ENCODE measurements at places on chromosomes 5 and 9.

GRCh38 chr9:121861501-121862180, 210.2 kb downstream of the DAB2IP start:
- DNase-seq = no peak

DNA sequence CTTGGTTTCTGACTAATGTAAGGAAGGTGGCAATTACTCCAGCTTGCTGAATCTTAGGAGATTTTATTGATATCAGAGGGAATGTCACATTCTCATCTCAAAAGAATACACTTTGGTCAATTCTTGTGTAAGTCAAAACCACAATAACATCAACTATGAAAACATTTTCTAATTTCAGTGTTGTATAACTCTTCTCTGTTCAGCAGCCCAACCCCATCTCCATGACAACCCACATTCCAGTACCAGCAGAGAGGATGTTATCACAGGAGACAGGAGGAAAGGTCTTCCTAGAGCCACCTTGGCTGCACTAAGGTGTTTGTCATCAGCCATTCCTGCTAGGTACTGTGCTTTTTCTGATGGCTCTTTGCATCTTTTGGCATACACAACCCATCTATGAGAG, 529.1 kb upstream of the BRINP1 start:
- DNase-seq = no peak

GRCh38 chr5:42745426-42745825, 11.2 kb upstream of the CCDC152 start:
- DNase-seq = no peak

DNA sequence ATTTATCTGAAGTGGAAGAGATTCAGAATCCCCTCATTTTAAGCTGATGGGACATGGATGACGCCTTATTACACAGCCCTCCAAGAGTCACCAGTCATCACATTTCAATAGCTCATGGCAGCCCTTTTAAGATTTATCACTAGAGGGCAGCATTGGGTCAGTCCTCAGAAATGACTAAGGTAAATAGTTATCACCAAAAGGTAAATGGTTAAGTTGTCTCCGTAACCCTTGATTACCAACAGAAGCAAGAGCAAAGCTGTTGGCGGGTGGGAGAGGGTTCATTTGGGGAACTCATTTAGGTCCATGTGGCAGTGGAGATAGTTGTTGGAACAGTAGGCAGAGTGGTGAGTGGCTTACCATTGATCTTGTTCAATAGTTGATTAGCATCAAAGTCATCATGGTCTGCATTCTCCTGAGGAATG, 12.0 kb upstream of the C9 start:
- peak; percentile 68 for DNase-seq

- DNase-seq = no peak
These were observed 1.7 kb downstream of the CCDC69 start for GRCh38 chr5:151222054-151222789.

- no peak for DNase-seq
These were observed 5.6 kb upstream of the AMBP start for GRCh38 chr9:114083666-114084065.

GRCh38 chr9:19429595-19429994, 20.8 kb downstream of the ACER2 start:
- no peak for DNase-seq

GRCh38 chr5:73314395-73315257, 134.0 kb downstream of the FOXD1 start:
- no peak for DNase-seq

Measured in SHP77 treated with DMSO at 0.1 percent for 48 hours (cell line).